ENCODE measurements at places on chromosomes 11 and 22.
A peak's percentile ranks its signal among the peaks of the same experiment; 100 is the strongest.

- DNase-seq: no peak
Observed at GRCh38 chr11:76744186-76745043, 38.7 kb upstream of the TSKU start.

- DNase-seq: no peak
Observed at GRCh38 chr22:37187891-37188761, at the start of gene C1QTNF6. Gene C1QTNF6, minus strand, starts transcription at chr22:37188247. Its CDS starts 34 bp downstream, at chr22:37188213.

- no peak for DNase-seq
Observed at GRCh38 chr11:121996574-121996973, 119.4 kb downstream of the BLID start.

DNA sequence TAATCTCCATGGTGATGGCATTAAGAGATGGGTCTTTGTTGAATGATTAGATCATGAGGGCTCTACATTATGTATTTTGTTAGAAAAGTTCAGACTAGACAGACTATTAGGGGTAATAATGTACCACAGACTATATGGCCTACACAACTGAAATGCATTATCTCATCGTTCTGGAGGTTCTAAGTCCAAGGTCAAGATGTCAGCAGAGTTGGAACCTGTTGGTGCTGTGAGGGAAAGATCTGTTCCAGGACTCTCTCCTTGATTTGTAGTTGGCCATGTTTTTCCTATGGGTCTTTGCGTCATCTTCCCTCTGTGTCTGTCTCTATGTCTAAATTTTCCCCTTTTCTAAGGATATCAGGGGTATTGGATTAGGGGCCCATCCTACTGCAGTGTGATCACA lies 8.4 kb upstream of the GLYATL1 start:
- no peak for DNase-seq

DNA sequence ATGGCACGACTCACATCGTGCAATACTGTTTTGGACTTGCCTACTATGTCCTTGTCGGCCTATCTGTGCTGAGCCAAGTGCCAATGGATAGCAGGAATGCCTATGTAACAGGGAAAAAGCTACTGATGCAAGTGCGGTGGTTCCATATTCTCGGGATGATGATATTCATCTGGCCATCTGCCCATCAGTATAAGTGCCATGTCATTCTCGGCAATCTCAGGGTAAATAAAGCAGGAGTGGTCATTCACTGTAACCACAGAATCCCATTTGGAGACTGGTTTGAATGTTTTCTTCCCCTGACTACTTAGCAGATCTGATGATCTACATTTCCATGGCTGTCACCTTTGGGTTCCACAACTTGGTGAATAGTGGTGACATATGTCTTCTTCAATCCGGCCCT lies 20.1 kb downstream of the OOSP3 start:
- DNase-seq: no peak

GRCh38 chr11:113261709-113262475 lies 52.5 kb upstream of the TTC12 start:
- DNase-seq: no peak

DNA sequence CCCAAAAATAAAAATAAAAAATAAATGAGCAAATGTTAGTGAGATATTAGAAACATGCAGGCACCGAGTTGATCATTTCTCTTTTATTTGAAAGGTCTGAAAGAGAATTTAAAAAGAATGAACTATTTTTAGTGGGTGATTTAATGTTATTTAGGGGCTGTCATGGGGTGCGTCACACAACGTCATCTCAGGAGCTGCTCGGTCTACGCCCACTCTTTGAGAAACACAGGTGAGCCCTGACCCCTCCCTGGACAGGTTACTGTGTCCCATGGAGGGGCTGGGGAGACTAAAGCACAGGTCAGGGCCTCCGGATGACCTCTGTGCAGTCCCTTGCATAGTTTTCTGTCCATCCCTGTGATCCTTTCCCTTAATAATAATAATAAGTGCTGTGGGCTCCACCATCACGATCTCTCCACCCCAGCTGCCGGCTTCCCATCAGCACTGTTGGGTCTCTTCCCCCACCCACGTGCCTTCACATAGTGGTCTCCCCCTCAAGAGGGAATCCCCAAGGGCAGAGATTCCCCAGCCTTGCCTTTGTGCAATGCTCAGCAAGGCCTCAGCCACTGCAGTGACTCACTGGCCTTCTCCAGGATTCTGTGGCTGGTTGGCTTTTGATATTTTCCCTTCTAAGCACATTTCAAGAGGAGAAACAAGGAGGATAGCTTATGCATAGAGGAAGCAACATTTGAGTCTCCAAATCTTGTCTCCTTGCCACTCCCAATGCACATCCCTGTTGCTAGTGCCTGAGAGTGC lies 159.9 kb downstream of the TTC17 start:
- no peak for DNase-seq

- DNase-seq: no peak
Observed at GRCh38 chr11:102192349-102193066, 82.3 kb downstream of the YAP1 start.

DNA sequence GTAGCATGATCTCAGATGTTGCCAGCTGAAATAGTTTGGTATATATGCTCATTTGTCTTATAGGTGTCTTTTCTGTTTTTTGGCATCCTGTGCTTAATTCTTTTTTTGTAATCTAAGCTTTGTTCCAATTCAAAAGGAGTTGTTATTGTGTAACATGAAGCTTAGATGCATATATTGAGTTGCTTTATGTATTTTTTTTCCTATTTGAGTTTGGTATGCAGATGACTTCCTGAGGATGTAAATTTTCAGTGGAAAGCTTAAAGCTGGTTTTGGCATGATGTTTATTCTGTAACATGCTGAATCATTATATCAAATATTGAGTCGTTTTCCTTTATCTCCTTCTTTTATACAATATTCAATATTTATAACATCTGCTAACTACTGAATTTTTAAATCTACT lies 69.4 kb downstream of the DDX10 start:
- DNase-seq: no peak

GRCh38 chr11:77705195-77705875 lies 67.7 kb upstream of the CLNS1A start:
- DNase-seq: no peak

- DNase-seq: no peak
Observed at GRCh38 chr11:110173811-110174644, 80.8 kb downstream of the ZC3H12C start.

DNA sequence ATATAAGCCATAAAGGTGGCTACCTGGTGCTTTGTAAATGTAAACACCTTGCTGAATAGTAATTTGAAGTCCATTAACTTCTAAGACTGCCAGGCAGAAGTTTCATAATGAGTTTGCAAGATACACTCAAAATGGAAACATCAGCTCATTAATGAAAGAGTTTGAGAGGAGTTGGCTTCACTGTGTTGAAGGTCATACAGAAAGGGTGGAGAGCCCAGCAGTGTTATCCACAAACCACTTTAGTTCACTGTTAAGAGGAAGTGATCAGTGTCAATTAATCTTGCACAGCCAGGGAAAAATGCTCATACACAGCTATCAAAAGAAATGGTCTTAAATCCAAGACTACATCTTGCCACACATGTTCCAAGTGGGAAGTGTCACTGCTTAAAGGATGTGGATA lies 689.4 kb downstream of the JRKL start:
- no peak for DNase-seq

DNA sequence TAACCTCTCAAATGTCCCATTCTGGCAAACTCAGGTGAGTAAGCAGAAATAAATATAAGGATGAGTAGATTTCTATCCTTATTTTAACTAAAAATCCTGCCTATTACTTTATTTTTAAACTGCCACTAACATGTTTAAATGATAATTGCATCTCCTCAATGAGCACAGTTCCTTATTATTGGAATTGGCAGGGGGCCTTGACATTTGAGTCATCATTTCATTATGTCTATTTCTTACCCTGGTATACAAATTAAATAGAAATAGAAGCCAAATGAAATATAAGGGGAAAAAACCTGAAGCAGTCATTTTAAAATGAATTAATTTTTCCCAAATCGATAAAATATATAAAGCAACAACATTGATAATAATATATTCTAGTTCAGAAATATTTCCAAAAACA lies 81.2 kb downstream of the GUCY1A2 start:
- DNase-seq: no peak

DNA sequence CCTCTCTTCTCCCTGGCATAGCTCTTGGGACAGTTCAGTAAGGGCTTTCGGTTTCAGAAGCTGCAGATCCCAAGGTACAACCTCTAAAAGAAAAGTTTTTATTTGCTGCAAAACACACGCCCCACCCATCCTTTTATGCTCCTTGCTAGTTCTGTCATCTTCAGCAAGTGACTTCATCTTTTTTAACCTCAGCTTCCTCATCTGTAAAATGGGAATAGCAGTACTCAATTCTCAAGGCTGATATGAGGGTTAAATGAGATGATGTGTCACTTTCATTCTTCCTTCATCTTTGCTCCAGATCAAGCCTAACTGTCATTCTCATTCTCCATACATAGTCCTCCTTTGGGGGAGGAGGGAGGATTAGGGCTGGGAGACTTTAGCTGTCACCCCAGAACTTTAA lies 90.0 kb upstream of the ALX4 start:
- DNase-seq: no peak

DNA sequence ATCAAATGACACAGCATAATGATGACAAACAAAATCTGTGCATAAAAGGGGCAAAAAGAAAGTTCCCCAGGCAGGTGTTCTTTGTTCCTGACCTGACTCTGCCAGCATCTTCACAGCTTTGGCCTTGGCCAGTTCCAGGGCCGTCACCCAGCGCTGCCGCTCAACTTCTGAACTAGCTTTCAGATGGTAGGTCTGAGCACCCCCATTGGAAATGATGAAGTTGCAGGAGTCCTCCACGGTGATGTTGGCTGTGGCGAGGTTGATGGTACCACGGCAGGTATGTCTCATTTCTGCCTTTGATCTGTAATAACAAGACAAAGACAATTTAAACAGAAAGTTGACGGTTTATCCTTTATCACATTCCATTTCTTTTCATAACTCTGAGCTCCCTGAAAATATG lies 5.3 kb downstream of the OSBP start:
- DNase-seq: no peak

- DNase-seq: no peak
Observed at GRCh38 chr22:24335496-24335895, 64.9 kb downstream of the SPECC1L start.

GRCh38 chr11:110728883-110729282 lies 16.6 kb upstream of the ARHGAP20 start:
- no peak for DNase-seq

- DNase-seq: no peak
Observed at GRCh38 chr11:104772806-104773241, 125.4 kb downstream of the CASP12 start.

GRCh38 chr11:47093541-47093940 lies 83.1 kb downstream of the ARFGAP2 start:
- DNase-seq: no peak

GRCh38 chr22:38732251-38732815 lies 23.5 kb downstream of the SUN2 start:
- DNase-seq: peak; percentile 37

- DNase-seq: no peak
Observed at GRCh38 chr11:75656044-75656727, 12.7 kb downstream of the MAP6 start.

GRCh38 chr11:122069707-122070360 lies 46.2 kb downstream of the BLID start:
- peak; percentile 52 for DNase-seq

DNA sequence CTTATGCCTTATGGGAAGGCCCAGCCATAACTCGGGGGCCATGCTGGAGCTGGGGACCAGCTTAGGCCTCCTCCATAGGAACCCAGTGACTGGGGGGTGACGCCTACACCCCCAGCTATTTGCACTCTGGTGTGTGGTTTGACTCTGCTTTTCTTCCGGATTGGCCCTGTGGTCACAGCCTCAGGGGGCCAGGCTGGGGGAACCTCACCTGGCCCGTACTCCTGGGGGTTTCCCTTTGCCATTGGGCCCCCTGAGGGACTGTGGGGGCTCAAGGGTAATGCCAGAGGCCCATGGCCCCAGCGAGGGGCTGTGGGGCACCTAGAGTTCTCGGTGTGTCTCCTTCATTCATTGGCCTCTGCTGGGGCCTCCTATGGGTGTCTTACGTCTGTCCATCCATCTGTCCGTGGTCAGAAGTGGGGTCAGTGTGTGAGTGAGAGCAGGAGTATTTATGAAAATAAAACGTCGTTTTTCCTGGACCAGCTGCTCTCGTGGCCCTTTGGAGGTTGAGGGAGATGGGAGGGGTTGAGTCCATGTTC lies 6.3 kb upstream of the SH3BP1 start:
- no peak for DNase-seq

- DNase-seq: no peak
Observed at GRCh38 chr22:30336752-30337460, 10.2 kb upstream of the TBC1D10A start.

GRCh38 chr11:133576351-133576750 lies 44.0 kb upstream of the OPCML start:
- DNase-seq: no peak

DNA sequence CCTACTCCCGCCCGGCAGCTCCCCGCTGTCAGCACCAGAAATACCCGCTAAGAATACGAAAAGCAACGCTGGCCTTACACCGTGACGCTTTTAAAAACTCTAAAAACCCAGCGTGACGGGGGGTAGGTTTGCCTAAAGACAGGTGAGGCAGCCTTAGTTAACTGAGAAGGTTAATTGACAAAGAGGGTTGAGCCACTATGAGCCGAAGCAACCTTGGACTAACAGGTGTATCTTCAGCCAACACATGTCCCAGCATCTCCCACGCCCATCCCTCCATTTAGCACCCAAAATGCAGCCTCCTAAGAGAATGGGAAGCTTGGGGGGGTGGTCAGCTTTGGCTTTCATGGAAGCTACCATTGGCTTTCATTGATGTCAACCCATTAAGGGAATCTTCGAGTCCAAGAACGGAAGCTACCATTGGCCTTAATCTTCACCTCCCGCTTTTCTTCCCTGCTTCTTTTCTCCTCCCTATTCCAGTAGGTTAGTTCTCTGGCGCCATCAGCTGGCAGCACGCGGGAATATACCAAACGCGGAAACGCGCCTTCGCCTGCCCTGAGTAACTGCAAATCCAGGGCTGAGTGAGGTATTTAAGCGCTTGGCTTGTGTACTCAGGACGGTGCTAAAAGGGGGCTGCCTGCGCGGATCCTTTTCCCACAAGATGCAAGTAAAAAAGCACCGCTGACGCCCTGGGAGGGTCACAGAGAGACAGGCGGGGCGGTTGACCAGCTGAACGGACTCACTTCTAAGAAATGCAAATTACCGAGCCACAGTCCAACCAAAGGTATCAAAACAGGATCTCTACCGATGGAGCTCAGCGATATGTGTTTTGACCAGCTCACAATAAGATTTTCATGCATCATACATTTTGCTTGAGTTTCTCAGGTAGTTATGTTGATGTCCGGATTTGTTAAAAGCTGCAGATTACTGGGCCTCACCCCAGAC lies 38.5 kb upstream of the GLYATL1 start:
- no peak for DNase-seq

DNA sequence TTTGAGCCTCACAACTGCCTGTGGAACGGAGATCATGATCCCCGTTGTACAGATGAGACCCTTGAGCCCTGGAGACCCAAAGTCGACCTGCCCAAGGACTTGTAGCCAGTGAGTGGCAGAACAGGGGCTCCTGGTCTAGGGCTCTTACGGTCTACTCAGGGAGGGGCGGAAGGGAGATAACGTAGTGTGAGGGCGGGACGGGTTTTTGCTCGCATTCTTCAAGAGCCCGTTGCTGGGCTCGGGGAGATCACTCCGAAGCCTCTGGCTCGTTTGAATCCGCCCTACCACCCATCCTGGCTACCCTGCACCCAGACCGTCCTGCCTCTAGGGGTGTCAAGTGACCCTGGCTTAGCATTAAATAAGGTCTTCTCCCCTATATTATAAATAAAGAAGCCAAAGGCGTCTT lies 639 bp downstream of the CRY2 start:
- peak; percentile 41 for DNase-seq
